ENCODE measurements at places on chromosomes 4 and X. TPM values are rescaled to one million over a fixed set of nuclear protein-coding genes. Genes with fewer than 3 reads are reported as not detected.

Gene TEX13B
- not detected for polyA plus RNA-seq

Gene CMC4
- polyA plus RNA-seq, result 5.0 TPM

Gene CFP
- 10.5 TPM for polyA plus RNA-seq

Gene MAOB
- polyA plus RNA-seq, result 49.4 TPM

Gene CEP135
- 2.2 TPM for polyA plus RNA-seq

Gene MED14
- polyA plus RNA-seq, result 27.1 TPM

Gene DSPP
- not detected for polyA plus RNA-seq

Gene IL21
- not detected for polyA plus RNA-seq

Gene SHROOM2
- polyA plus RNA-seq, result 1.7 TPM

Gene FAM133A
- polyA plus RNA-seq, result 2.3 TPM

Gene MAGEA2
- not detected for polyA plus RNA-seq

Gene TCEAL9
- polyA plus RNA-seq, result 235 TPM

Gene PABPC4L
- 0.62 TPM for polyA plus RNA-seq

Gene EIF2S3
- polyA plus RNA-seq, result 50.3 TPM

Gene FRMPD4
- not detected for polyA plus RNA-seq

Gene ZCCHC18
- 1.6 TPM for polyA plus RNA-seq

Gene AMBN
- not detected for polyA plus RNA-seq

Gene CNGA1
- 0.84 TPM for polyA plus RNA-seq

Gene SLC39A8
- polyA plus RNA-seq, result 2.0 TPM

Gene PASD1
- not detected for polyA plus RNA-seq

Gene TRPC3
- polyA plus RNA-seq, result 0.07 TPM

Gene PNCK
- 0.42 TPM for polyA plus RNA-seq

Gene ZMAT1
- 45.4 TPM for polyA plus RNA-seq

Gene UGT2B10
- polyA plus RNA-seq, result not detected

Gene DTHD1
- 0.04 TPM for polyA plus RNA-seq

Gene HTRA3
- polyA plus RNA-seq, result 4.0 TPM

Gene BTC
- polyA plus RNA-seq, result 1.2 TPM

Gene CSAG3
- not detected for polyA plus RNA-seq

Gene PDE6B
- 0.71 TPM for polyA plus RNA-seq

Gene SLC9B1
- polyA plus RNA-seq, result 2.1 TPM

Gene GRIA3
- 15.0 TPM for polyA plus RNA-seq

Gene USP17L28
- polyA plus RNA-seq, result not detected

Gene BDH2
- 111 TPM for polyA plus RNA-seq

Gene NAP1L5
- 57.6 TPM for polyA plus RNA-seq

Gene NBDY
- 98.5 TPM for polyA plus RNA-seq

Gene RBMXL3
- polyA plus RNA-seq, result not detected

Gene ASB11
- not detected for polyA plus RNA-seq

Gene ARAP2
- 0.81 TPM for polyA plus RNA-seq

Gene CTSO
- polyA plus RNA-seq, result 5.0 TPM

Gene PAGE2
- not detected for polyA plus RNA-seq

Gene NAP1L3
- 4.3 TPM for polyA plus RNA-seq

Gene TMEM165
- 52.4 TPM for polyA plus RNA-seq

Gene ALB
- polyA plus RNA-seq, result 5.6 TPM

Gene GATA1
- not detected for polyA plus RNA-seq

Gene SORCS2
- 1.3 TPM for polyA plus RNA-seq

Gene MED12
- 34.0 TPM for polyA plus RNA-seq

Gene GDPD2
- polyA plus RNA-seq, result not detected

Gene NSUN7
- 2.1 TPM for polyA plus RNA-seq

Gene TCEANC
- 5.3 TPM for polyA plus RNA-seq

Measured in adrenal gland (tissue), 19 donors.